ENCODE measurements at places on chromosomes 3 and 15.

GRCh38 chr15:45521596-45522327, 793 bp downstream of the SLC30A4 start:
- DNase-seq, result no peak

GRCh38 chr3:127065561-127066290, 82.8 kb downstream of the PLXNA1 start:
- no peak for DNase-seq

- no peak for DNase-seq
Observed at GRCh38 chr3:112779558-112780480, 66.8 kb downstream of the CD200R1L start.

DNA sequence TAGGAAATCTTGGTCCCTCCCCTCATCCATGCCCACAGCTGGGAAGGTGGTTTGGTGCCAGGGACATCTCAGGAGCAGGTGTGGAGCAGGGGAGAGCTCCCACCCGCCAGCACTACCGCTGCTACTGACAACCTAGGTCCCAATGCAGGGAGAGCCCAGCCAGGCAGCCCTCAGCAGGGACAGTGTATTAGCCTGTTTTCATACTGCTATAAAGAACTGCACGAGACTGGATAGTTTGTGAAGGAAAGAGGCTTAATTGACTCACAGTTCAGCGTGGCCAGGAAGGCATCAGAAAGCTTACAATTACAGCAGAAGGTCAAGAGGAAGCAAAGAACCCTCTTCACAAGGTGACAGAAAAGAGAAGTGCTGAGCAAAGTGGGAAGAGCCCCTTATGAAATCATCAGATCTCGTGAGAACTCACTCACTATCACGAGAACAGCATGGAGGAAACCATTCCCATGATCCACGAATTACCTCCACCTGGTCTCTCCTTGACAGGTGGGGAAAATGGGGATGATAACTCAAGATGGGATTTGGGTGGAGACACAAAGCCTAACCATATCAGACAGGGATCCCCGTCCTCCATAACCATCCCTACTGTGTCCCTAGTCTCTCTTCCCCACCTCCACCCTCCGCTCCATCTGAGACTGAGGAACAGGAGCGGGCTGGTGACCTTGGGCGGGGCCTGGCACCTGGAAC, 218.6 kb downstream of the TBC1D2B start:
- no peak for DNase-seq

GRCh38 chr3:56677286-56677685, 5.8 kb downstream of the TASOR start:
- DNase-seq, result no peak

Measured in myocyte (in vitro differentiated cells).